ENCODE measurements at places on chromosomes 6 and 20. TPM values are rescaled to one million over a fixed set of nuclear protein-coding genes. Genes with fewer than 3 reads are reported as not detected.

Gene MEI4
- total RNA-seq = not detected

Gene CDSN
- not detected for total RNA-seq

Gene BNIP5
- total RNA-seq = not detected

DNA sequence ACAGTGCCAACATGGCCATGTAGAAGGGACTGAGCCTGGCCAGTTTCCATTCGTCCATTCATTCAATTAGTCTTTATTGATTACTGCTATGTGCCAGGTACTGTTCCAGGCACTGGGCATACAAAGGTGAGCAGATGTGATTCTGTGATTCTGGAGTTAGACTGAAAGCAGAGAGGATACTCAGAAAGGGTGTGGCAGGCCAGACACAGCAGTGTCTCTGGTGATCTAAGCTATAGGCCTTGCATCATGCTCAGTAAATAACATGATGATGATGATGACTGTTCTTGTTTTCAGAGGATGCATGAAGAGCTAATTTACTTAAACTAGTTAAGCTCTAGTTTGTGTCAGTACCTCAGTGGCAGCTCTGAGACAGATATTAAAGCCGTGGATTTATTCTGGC, 31.4 kb upstream of the FUCA2 start:
- no peak overlapping the region for H3K27ac ChIP-seq
- no peak for DNase-seq
- peaks cover 28% of the 10 kb centered on the region for H3K36me3 ChIP-seq
